ENCODE measurements at places on chromosomes 11 and 22.

DNA sequence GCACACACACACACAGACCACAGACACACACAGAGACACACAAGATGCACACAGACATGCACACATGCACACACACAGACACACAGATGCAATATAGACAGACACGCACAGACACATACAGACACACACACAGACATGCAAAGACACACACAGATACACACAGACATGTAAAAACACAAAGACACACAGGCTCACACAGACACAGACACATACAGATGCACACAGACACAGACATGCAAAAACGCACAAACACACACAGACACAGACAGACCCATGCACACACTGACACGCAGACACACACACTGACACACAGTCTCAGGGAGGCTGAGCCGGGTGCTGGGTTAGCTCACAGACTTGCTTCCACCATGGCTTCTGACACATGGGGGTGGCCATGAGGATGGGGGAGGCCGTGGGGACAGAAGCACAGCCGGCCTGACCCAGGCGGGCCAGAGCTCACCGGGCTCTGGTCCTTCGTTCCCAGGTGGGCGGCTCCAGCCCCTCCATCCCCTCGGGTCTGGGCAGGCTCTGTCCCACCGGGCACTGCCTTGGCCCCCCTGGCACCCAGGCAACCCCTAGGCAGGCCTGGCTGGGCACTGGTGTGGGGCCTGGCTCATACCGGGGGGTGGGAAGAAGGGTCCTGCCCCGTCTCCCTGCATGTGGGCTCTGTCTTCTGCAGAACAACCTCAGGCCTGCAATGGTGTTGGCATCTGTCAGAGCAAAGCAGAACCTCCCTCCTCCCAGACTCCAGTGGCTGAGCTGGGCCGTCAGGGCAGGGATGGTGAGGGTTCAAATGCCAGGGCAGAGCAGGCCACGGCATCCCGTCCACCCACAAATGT lies 1489.5 kb downstream of the BRD1 start:
- no peak for DNase-seq

DNA sequence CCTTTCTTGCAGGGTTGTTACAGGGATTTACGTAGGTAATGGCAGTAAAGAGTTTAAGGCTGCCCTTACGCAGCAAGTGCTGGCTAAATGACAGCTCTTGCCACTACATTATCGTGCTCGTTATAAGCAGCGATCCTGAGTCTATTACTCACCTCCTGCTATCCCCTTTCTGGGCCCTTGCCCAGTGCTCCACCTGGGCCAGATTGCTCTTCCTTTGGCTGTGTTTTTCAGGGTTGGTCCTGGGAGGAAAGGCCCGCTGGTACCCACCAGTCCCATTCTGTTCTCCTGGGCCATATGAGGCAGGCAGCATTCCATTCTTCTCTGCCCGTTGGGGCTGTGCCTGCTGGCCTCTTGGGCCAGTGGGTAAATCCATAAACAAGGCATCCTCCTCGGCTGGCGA lies 87.5 kb downstream of the C11orf58 start:
- DNase-seq, result no peak

- no peak for DNase-seq
Observed at GRCh38 chr22:31173386-31174145, 13.6 kb downstream of the RNF185 start.

DNA sequence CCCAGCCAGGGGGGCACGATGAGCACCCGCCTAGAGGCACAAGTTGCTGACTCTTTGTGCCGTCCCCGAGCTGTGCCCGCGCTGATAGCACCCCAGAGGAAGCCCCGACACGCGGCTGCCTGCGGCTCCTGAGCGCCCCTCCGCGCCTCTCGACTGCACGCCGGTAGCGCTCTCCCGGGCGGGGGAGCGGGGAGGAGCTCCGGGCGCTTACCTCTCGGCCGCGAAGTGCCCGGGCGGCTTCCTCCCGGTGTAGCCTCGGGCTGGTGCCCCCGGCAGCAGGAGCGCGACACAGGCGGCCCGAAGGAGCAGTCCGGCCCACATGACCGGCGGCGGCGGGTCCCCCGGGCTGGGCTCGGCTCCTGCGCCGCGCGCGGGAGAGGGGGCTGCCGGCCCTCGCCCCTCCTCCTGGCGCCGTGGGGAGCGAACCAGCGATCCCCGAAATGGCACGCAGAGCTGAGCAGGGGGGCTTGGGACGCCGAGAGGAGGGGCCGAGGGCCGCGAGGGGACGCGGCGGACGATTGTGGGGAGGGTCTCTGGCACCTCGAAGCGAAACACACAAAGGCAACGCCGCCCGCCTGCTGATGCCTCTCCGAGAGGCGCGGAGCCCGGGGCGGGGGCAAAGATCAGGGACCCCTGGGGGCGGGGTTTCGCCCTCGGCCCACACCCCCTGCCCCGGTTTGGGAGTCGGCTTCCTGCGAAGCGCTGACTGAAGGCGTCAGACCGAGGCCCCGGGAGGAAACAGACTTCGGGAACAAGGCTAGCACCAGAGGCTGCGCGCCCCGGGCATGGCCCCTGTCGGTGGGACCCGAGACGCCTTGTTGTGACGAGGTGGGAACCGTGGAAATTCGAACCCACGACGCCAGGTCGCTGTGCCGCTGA lies at the start of gene VWCE:
Gene VWCE (minus strand): TSS at position 600 of the 879 bp plus-strand sequence. CDS start 279 bp downstream, at position 321.
- peak; percentile 80 for DNase-seq

DNA sequence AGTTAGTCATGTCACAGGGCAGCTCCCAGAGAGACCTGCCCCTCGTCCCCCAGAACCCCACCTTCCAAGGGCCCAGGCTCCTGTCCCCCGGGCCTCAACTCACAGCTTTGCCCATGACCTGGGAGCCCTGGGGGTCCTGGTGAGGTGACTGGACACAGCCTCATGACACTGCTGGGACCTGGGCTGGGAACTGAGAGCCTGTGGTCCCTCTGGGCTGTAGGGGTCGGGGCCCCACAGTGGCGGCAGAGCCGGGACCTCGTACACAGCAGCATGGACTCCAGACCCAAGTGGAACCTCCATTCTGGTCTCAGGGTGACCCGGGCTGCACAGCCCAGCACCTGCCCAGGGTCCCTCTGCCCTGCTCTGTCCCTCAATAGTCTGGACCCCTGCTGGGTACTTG lies 6.9 kb downstream of the APOBEC3A start:
- no peak for DNase-seq

Measured in NCI-H82 (cell line).